ENCODE measurements at places on chromosomes 6 and 20.

DNA sequence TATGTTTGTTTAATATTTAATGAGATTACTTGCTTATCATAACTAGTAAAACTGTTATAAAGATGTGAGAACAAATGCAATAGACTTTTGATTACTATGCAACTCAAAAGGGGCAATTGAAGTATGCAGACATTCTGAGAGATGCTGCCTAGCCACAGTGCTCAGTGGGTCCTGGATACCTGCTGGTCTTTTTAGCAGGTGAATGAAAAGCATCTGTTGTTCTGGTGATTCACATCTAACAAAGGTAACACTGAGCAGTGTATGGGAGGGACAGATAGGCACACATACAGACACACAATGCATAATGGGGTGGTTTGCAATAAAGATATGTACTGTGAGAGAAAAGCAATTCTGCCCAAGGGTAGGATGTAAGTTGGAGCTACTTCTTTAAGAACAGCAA lies 46.9 kb downstream of the OGFRL1 start:
- DNase-seq: no peak

DNA sequence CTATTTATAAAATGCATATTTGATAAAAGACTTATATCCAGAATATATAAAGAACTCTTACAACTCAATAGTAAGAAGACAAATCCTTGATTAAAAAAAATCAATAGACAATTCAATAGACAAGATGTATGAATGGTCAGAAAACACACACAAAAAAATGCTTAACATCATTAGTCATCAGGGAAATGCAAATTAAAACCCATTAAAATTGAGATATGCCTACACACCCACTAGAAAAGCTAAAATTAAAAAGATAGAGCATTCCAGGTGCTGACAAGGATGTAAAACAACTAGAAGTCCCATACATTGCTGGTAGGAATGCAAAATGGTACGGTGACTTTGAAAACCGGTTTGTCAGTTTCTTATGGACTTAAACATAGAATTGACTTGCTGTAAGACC lies 127.1 kb downstream of the TFAP2B start:
- no peak for DNase-seq

DNA sequence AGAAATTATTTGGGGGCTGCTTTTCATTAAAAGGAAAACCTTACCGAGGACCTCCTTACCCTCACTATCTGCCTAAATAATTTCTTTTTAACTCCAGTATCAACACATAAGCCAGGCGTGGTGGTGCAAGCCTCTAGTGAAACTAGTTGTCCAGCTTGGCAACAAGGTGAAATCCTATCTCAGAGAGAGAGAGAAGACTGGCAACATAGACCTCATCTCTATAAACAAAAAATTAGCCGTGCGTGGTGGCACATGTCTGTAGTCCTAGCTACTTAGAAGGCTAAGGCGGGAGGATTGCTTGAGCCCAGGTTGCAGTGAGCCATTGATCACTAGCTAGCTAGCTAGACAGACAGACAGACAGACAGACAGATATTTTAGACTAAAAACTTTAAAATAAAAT lies 92.5 kb downstream of the ARMC2 start:
- no peak for DNase-seq

GRCh38 chr6:158207422-158207788 lies 39.3 kb downstream of the GTF2H5 start:
- DNase-seq: no peak

- no peak for DNase-seq
Observed at GRCh38 chr6:75504465-75505222, 11.0 kb upstream of the FILIP1 start.
